ENCODE measurements at places on chromosomes 13 and 19.

GRCh38 chr19:51319649-51320279 lies 8.3 kb downstream of the IGLON5 start:
- DNase-seq, result no peak

- no peak for DNase-seq
Measured at GRCh38 chr19:54606230-54606629, 12.8 kb downstream of the LILRA1 start.

GRCh38 chr13:107364658-107365057 lies 796.7 kb upstream of the ARGLU1 start:
- no peak for DNase-seq

DNA sequence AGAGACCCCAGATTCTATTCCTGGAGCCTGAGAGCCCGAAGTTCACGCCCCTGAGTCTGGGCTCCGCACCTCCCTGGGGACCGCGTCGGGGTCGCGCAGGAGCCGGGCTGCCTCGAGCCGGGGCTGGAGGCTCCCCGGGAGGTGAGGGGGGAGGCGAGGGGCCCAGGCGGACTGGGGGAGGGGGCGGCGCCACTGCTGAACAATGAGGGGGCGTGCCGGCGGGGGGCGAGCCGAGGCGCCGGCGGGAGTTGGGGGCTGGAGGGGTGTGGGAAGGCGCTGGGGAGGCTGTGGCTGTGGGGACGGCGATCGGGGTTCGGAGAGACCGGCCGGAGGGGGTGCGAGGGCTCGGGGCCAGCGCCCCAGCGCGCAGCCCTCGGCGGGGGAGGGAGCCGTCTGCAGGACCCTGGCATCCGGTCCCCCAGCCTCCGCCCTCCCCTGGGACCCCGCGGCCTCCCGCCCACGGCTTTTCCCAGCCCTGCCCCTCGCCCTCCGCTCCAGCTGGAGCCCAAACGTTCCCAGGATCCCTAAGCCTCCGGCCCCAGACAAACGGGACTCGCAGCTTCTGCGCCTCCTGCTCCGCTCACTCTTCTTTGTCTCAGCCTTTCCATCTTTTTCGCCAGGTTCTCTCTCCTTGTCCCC lies 922 bp downstream of the PLEKHG2 start:
- DNase-seq, result no peak

- DNase-seq, result no peak
Measured at GRCh38 chr13:63287926-63288325, 1872.3 kb upstream of the PCDH20 start.

DNA sequence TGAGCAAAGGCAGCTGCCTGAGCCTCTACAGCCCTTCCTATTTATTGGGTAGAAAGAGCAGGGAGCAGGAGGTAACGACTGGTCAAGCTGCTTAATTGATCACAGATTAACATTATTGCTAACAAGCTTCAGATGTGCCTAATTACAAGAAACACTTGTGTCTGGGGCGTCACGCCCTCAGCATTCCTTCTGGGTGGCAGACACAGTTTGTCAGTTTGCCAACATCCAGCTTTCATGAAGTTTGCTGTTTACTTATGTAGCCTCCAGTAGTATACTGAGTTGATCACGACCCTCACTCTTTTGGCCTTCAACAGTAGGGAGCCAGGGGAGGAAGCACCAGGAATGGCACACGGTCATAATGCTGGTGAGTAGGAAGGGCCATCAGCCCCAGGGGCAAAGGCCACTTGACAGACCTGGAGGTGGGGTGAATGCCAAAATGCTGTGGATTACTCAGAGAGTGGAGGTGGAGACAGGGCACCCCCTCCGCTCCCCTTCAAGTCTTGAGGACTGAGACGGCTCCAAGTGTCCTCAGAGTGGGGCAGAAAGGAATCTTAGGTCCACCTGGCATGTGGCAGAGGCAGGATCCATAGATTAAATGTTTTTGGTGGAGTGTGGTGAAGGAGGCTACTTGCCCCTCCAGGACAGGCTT lies 34.9 kb upstream of the PSPC1 start:
- DNase-seq, result no peak

DNA sequence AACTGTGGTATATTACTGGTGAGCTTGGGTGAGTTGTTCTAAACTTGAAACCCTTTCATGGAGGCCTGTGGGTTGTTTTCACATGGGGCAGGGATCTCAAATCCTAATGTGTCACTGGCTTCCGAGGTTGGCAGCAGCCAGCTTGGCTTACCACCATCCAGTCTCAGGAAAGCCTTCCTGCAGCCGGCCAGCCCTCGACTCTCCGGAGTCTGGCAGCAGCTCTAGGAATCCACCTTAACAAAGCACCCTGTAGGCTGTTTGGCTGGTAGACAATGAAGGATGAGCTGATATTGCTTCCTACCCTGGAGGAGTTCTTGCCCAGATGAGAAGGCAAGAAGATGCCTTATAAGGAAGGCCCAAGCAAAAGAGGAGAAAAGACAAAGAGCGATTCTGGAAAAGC lies 188.3 kb downstream of the KLF12 start:
- no peak for DNase-seq

DNA sequence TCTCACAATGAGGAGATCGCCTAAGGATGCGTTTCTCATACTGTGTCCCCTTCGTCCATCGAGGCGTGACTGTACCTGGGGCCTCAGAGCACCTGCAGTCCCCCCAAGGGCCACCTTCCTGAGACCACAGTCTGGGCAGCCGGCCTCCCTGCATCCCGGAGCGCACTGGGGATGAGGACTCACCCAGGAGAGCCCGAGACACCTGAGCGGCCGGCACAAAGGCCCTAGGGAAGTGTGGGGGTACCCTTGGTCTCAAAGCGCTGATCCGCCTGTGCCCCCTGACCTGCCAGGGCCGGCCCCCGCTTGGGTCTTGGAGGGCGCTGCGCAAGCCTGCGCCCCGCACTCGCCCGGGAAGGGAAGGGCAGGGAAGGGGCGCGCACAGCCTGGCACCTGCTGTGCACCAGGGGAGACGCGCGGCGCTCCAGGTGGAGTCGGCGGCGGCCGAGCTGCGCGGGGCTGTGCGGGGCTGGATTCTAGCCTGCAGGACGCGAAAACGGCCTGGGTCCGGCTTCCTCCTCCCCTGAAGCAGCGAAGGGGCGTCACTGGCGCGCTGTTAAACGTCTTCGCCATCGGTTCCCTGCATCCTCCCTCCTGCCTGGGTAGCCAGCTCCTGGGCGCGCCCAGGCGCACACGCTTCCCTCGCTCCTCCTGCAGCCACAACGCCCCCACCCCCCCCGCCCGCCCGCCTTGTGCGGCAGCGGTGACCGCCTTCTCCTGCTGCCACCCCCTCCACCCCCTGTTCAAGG lies 13.6 kb upstream of the USP29 start:
- no peak for DNase-seq

- peak; percentile 21 for DNase-seq
Measured at GRCh38 chr19:4474514-4475022, 2.5 kb downstream of the HDGFL2 start.

- no peak for DNase-seq
Measured at GRCh38 chr13:29160862-29161261, 340.7 kb downstream of the MTUS2 start.

DNA sequence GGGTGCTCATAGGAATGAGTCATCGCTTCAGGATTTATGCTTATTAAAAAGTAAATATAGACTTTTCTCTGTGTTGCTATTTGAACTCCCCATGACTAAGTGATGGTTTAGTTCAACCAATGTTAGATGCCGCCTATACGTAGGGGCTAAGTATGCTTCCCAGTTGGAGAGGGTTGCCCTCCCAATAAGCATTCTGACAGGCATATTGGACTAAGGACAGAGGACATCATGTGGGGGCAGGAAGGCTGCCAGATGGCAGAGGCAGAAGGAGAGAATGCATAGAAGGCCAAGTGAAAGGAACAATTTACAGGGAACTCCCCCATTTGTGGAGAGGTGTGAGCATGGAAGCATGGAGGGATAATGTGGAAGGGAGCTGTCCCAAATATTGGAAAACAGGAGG lies 318.4 kb upstream of the OBI1 start:
- no peak for DNase-seq

DNA sequence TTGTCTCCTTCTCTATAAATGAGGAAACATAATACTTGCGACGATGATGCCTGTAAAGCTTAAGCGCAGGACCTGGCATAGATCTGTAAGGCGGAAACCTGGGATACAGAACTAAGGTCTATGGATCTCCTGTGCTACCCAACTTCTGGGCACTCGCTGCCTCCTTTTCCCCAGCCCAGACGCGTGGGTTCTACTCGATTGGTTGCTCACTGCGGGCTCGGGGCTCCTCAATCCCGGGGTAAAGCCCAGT lies 615 bp upstream of the PSMC4 start:
- no peak for DNase-seq

DNA sequence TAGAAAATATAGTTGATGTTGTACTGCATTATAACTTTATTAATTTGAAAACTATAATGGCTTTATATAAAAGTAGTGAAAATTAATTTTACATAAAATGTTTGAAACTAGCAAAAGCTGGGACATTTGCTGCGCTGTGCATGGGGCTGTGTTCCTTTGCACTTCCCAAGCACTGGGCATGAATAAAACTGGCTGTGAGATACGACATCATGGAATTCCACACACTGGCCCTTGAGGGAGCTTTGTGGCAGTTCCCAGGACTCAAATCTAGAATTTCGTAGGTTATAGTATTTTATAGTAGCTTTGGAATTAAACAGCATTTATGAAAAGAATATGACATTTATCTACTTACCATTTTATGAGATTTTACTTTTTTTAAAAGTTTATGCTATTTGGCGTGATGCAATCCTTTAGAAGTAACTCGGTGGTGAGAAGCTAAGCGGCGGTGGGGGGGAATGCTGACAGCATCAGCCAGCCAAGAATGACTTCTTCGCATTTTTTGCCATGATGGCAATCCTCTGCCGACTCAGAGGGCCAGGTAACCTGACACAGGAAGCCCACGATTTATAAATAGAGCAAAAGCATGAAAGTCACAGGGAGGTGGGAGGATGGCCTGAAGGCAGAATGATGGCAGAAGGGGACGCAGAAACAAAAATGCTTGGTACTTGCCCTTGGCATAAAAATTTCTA lies 553.5 kb downstream of the MYO16 start:
- DNase-seq, result no peak

- no peak for DNase-seq
Measured at GRCh38 chr13:112545856-112546255, 42.1 kb downstream of the TUBGCP3 start.

GRCh38 chr13:30006246-30006645 lies 155.8 kb upstream of the UBL3 start:
- no peak for DNase-seq

GRCh38 chr19:3518255-3518654 lies 12.1 kb downstream of the FZR1 start:
- DNase-seq, result no peak

DNA sequence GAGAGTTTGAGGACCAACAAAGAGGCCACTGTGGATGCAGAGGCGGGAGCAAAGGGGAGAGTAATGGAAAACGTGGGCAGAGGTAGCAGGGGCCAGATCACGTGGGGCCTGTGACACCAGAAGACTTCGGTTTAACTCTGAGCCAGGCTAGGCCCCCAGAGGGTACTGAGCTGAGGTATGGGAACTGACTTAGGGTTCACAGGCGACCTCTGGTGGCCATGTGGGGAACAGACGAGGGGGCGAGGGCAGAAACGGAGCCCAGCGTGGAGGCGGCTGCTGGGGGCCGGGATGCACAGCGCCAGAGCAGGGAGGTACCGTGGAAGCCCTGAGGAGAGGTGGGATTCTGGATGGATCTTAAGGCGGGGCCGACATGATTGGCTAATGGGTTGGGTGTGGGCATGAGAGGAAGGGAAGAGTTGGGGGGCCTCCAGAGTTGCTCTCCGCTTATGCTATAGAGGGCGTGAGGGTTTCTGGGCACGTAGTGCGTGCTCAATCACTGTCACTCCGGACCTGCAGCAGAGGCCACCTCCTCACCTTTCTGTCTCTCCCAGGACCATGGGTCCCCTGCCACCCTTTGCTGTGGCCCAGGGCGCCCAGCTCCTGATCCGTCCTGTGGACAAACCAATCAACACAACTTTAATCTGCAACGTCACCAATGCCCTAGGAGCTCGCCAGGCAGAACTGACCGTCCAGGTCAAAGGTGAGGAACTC lies 13.7 kb downstream of the PVR start:
- DNase-seq, result peak; percentile 74

DNA sequence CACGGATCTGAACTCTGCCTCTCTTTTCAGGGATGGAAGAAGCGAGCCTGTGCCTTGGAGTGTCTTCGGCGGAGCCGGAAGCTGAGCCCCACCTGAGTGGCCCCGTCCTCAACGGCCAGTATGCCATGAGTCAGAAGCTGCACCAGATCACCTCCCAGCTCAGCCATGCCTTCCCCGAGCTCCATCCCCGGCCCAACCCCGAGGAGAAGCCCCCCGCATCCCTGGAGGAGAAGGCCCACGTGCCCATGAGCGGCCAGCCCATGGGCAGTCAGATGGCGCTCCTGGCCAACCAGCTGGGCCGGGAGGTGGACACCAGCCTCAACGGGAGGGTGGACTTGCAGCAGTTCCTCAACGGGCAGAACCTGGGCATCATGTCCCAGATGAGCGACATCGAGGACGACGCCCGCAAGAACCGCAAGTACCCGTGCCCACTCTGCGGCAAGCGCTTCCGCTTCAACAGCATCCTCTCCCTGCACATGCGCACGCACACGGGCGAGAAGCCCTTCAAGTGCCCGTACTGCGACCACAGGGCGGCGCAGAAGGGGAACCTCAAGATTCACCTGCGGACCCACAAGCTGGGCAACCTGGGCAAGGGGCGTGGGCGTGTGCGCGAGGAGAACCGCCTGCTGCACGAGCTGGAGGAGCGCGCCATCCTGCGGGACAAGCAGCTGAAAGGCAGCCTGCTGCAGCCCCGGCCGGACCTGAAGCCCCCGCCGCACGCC lies 71.5 kb downstream of the ZNF536 start:
- no peak for DNase-seq

- no peak for DNase-seq
Measured at GRCh38 chr13:79128158-79128557, 277.9 kb downstream of the RBM26 start.

DNA sequence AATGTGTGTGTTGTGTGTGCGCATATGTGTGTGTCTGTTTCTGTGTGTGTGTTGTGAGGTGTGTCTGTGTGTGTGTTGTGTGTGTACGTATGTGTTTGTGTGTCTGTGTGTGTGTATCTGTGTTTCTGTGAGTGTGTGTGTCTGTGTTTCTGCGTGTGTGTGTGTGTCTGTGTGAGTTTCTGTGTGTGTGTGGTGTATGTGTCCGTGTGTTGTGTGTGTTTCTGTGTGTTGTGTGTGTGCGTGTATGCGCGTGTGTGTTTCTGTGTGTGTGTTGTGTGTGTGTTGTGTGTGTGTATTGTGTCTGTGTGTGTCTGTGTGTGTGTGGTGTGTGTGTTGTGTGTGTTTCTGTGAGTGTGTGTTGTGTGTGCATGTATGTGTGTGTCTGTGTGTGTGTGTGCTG lies 38.9 kb upstream of the KL start:
- DNase-seq, result no peak

DNA sequence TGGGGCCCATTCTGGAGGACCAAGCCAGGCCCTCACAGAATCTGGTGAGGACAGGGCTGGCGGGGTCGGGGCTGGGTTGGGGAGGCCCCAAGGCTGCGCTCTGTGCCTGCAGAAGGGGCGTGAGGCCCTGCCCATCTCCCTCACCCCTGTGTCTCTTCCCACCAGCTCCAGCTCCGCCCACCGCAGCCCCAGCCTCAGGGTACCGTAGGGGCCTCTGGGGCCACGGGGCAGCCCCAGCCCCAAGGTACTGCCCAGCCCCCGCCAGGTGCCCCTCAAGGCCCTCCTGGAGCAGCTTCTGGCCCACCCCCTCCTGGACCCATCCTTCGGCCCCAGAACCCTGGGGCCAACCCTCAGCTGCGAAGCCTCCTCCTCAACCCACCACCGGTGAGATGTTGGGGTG lies 15.4 kb upstream of the PTOV1 start:
- no peak for DNase-seq

GRCh38 chr19:54561840-54562239 lies 11.8 kb upstream of the LILRA2 start:
- DNase-seq, result no peak

All from stimulated activated CD4-positive, alpha-beta T cell treated with anti-CD3 and anti-CD28 coated beads, Interleukin-4, amount 100 ng/mL, for 1 hour (primary cell).